ENCODE measurements at places on chromosomes 4 and X.

GRCh38 chr4:38185406-38186144 is 225.4 kb downstream of the PTTG2 start:
- H3K27me3 ChIP-seq, result no peaks in the 10 kb centered on the region
- peaks cover 7% of the 10 kb centered on the region for H3K4me1 ChIP-seq
- no peak for DNase-seq
- no peaks in the 10 kb centered on the region for H3K36me3 ChIP-seq
- no peak overlapping the region for H3K4me3 ChIP-seq
- no peak overlapping the region for H3K27ac ChIP-seq

- H3K4me3 ChIP-seq, result no peak overlapping the region
- H3K36me3 ChIP-seq, result peaks cover 80% of the 10 kb centered on the region
- no peak for DNase-seq
- no peaks in the 10 kb centered on the region for H3K27me3 ChIP-seq
- H3K27ac ChIP-seq, result no peak overlapping the region
Measured at GRCh38 chrX:16743604-16744325, 24.4 kb downstream of the SYAP1 start.

DNA sequence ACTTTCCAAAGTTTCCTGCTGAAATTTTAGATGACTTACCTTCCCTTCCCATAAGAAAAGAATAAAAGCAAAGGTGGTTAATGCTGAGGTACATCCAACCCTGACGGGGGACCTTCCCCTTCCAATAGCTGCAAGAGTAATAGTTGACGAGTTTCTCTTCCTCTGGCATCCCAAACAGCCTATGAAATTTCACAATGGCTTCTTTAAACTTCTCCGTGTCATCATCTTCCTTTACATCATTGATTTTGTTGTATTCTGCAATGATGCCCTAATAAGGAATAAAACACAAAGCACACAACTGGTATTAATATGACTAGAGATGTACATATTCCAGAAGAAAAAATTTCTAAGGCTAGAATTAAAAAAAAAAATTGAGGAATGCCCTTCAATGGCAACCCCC is 76.6 kb downstream of the TBC1D9 start:
- H3K36me3 ChIP-seq, result no peaks in the 10 kb centered on the region
- H3K4me1 ChIP-seq, result peaks cover 5% of the 10 kb centered on the region
- no peak for DNase-seq
- peaks cover 22% of the 10 kb centered on the region for H3K27me3 ChIP-seq
- no peak overlapping the region for H3K4me3 ChIP-seq

- H3K36me3 ChIP-seq, result no peaks in the 10 kb centered on the region
- DNase-seq, result no peak
- no peak overlapping the region for H3K27ac ChIP-seq
- H3K27me3 ChIP-seq, result peaks cover 50% of the 10 kb centered on the region
Measured at GRCh38 chrX:15217161-15217560, 52.7 kb downstream of the ASB9 start.

DNA sequence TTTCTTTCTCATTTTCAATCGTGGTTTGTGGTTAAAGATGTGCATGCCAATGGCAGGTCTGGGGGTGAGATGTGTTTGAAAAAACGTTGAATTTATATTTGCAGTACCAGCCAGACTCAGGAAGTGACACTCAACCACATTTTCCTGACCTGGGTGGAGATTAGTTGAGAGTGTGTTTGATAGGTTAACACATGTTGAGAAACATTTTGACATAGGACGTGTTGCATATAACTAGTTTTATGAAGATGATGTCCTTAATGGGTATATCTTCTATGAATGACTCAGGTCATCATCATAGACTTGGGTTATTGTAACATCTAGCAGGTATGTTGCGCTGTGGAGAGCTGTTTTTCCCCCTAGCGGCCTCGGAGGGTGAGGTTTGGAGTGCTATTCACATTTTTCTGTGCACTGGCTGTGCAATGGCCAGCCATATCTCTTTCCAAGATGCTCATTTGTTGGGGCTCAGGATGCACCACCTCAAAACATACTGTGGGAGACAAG is 21.7 kb upstream of the CD38 start:
- no peaks in the 10 kb centered on the region for H3K27me3 ChIP-seq
- peaks cover 44% of the 10 kb centered on the region for H3K4me1 ChIP-seq
- peak overlapping the region; percentile 93 for H3K27ac ChIP-seq
- H3K4me3 ChIP-seq, result peak overlapping the region; percentile 63
- peak; percentile 81 for DNase-seq

GRCh38 chr4:89295415-89295927 is 12.1 kb downstream of the GPRIN3 start:
- H3K4me3 ChIP-seq, result peak overlapping the region; percentile 74
- DNase-seq, result no peak
- peaks cover 14% of the 10 kb centered on the region for H3K36me3 ChIP-seq

GRCh38 chr4:2927696-2928075 is 35.5 kb downstream of the NOP14 start:
- no peaks in the 10 kb centered on the region for H3K27me3 ChIP-seq
- peaks cover 93% of the 10 kb centered on the region for H3K36me3 ChIP-seq
- H3K27ac ChIP-seq, result peak overlapping the region; percentile 84
- no peak overlapping the region for H3K4me3 ChIP-seq

DNA sequence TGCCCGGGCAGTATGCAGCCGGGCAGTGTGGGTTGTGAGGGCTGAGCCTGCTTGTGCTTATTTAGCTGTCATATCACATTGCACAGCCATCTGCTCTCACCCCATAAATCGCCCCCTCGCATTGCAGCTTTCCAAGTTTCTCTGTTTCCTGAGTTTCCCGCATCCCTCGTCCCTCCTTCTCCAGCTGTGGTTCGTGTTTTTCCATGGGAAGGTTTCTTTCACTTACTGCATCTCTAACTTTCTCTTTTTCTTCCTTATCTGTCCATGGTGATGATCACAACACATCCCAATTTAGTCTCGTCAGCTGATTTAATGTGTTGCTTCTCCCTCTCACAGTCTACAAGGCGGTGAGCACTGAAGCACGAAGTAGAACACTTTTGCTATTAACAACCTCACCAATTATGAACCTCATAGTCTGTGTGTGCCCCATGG is 118.1 kb downstream of the ENPP6 start:
- no peak overlapping the region for H3K27ac ChIP-seq
- peaks cover 33% of the 10 kb centered on the region for H3K27me3 ChIP-seq
- peaks cover 10% of the 10 kb centered on the region for H3K4me1 ChIP-seq
- no peak for DNase-seq
- H3K4me3 ChIP-seq, result no peak overlapping the region

DNA sequence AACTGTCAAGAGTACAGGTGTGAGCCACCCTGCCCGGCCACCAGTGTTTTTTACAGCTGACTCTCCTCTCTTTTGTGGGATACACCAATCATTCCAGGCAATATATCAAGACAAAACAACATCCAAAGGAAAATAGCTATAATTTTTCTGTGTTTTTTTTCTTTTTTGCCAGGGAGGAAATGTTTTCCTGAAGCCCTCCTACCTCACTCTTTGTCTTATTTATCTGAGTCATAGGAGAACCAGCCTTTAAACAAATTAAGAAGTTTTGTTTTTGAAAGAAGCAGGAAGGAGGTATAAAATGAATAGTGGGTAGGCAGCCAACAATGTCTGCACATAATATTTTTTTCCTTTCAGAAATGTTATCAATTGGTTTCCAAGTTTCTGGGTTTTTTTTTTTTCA is 493.9 kb downstream of the CCSER1 start:
- no peaks in the 10 kb centered on the region for H3K4me1 ChIP-seq
- H3K36me3 ChIP-seq, result no peaks in the 10 kb centered on the region
- H3K27ac ChIP-seq, result no peak overlapping the region
- no peak overlapping the region for H3K4me3 ChIP-seq
- no peak for DNase-seq
- no peaks in the 10 kb centered on the region for H3K27me3 ChIP-seq

- no peak for DNase-seq
- H3K27ac ChIP-seq, result no peak overlapping the region
- H3K36me3 ChIP-seq, result no peaks in the 10 kb centered on the region
- H3K27me3 ChIP-seq, result no peaks in the 10 kb centered on the region
Measured at GRCh38 chrX:8284131-8284530, 113.1 kb upstream of the VCX2 start.

- DNase-seq, result no peak
- no peaks in the 10 kb centered on the region for H3K36me3 ChIP-seq
- no peaks in the 10 kb centered on the region for H3K27me3 ChIP-seq
- no peak overlapping the region for H3K27ac ChIP-seq
Measured at GRCh38 chrX:127578395-127578794, 473.8 kb downstream of the ACTRT1 start.

Measured in activated T-cell treated with anti-CD3 and anti-CD28 coated beads, Interleukin-2, amount 50 U/mL, for 24 hours (primary cell).